ENCODE measurements at places on chromosomes 12 and 14.

GRCh38 chr12:107322063-107322462, 228.7 kb upstream of the CRY1 start:
- no peak for DNase-seq

DNA sequence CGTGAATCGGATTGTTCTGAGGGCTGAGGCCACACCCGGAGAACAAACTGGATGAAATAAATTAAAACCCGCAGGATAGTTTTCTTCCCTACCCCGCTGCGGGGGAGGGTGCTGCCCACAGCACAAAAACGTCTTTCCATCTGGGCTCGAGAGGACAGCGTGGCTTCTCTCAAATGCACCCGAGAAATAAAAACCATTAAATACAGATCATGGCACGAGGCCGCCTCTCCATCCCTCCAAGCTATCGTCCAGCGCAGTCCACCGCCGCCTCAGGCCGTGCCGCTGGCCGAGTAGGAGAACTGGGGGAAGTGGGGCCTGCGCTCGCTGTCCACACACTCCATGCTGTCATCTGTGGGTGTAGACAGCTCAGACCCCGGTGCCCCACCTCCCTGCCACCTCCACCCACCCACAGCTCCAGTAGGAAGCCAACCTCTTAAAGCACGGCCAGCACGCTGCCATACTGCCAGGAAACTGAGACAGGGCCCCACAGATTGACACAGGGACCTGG, 17.2 kb downstream of the SIVA1 start:
- no peak for DNase-seq

GRCh38 chr14:91940209-91940608, 7.3 kb downstream of the FBLN5 start:
- no peak for DNase-seq

- DNase-seq: no peak
Measured at GRCh38 chr12:133222211-133222610, 13.5 kb downstream of the ANHX start.

- no peak for DNase-seq
Measured at GRCh38 chr12:52812749-52813148, 1.2 kb downstream of the KRT4 start.

GRCh38 chr12:105982022-105982421, 156.7 kb downstream of the NUAK1 start:
- DNase-seq: no peak

DNA sequence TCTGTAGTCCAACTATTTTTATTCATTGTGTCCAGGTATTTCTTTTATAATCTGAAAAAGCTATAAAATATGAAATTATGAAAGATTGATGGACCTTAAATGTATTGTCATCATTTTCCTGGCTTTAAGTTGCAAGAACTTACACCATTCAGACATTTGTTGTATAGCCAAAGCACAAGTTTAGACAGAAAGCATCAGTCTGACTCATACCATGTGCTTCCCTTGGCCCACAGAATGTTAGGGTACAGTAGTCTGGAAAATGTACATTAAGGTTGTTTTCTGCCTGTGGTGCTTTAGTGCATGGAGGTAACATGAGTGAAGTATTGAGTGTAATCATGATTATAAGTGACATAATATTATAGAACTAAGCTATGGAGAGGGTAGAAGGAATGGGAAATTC, 1002.5 kb downstream of the BCL11B start:
- no peak for DNase-seq

GRCh38 chr14:100575266-100575995, 11.8 kb downstream of the BEGAIN start:
- no peak for DNase-seq

DNA sequence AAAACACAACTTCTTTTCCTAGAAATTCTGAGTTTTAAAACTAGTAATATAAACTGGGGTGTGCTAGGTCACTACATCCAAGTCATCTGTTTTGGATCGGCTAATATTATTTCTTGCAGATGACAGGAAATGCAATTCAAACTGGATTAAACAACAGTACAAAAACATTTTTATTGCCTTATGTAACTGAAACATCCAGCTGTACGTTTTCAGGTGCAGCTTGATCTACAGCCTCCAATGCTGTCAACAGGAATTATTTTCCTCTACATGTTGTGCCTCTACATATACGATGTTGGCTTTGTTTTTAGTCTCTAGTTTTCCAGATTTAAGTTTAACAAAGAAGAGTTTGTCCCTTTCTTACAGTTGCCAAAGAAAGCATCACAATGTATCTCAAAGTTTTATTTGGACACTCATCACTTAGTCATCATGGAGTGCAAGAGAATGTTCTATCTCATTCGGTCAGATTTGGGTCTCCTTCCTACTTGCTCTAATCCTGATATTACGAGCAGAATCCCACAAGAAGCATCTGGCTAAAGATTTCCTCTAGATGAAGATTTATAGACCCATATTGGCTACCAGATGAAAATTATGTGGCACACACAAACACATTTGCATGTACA, 326.7 kb downstream of the SLC6A15 start:
- DNase-seq: no peak
